ENCODE measurements at places on chromosomes 7 and 10. TPM values are rescaled to one million over a fixed set of nuclear protein-coding genes. Genes with fewer than 3 reads are reported as not detected.

GRCh38 chr7:142927085-142927745 is 6.3 kb downstream of the TRPV5 start:
- no peak for DNase-seq

GRCh38 chr10:117934477-117934876 is 112.3 kb downstream of the RAB11FIP2 start:
- DNase-seq, result no peak

- DNase-seq, result peak; percentile 80
These were observed 7.3 kb downstream of the SEPHS1 start for GRCh38 chr10:13340626-13341376.

DNA sequence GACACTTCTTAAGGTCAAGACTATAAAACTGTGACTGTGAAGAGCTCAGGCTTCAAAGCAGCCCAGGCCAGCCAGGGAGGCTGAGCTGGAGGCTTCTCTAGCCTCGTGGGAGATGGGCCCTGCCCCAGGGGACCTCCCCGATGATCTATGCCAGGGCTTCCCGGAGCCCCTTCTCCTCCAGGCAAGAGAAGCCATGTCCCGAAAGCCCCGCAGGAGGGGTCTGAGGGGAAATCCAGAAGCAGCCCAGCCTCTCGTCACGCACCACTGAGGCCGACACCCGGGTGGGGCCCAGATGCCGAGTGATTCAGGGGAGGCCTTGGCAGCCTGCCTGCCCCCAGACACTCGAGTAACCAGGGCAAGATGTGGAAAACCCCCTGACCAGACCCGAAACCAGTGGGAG is 63.7 kb downstream of the PROSER2 start:
- no peak for DNase-seq

DNA sequence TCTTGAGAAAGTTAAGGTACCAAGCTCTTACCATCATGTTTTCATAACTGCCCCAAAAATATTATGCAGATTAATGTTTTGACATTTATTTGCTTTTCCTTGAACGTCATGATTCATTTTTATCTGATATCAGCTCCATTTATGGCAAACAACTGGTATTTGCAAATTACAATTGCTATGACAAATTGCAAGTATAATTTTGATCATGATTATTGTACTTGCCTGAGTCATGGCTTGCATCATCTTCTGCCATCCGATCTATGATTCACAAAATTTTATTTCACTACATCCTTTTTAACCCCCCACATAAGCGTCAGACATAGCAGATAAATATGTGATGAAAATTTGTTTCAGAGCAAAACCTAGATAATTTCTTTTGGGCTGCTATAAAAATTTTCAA is 155.0 kb downstream of the STK31 start:
- no peak for DNase-seq

- no peak for DNase-seq
These were observed 154.0 kb downstream of the SGMS1 start for GRCh38 chr10:50469778-50470193.

DNA sequence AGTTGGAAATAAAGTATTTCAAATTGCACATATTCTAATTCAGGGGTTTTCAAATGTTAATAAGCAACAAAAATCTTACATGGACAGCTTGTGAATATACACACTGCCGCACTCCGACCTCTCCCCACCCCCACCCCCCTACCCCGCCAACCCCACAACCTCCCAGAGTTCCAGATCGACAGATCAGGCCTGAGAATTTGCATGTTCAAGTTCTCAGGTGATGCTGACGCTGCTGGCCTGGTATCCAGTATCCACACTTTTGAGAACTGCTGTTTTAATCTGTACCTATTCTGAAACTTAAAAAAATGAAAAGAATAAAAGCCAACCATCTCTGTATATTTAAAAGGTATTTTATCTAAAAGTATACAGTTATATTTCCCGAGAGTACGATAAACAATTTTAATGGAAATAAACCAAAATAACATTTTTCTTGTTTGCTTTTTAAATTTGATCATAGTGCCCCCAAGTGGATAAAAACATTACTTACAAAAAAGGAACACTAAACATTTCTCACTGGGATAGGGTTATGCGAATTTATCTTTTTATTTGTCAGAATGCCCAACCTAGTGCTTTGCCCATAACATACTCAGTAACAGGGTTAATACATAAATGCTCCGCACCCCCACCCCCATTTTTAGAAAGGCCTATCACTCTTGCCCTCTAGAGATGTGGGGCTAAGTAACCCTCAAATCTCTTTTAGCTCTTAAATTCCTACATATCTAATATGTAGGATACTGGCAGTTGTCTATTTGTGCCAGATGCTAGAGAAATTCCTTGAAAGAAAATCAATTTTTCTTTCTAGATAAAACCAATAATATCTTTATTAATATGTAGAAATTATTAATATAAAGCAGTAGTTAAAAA is 166.3 kb downstream of the RNF133 start:
- no peak for DNase-seq

DNA sequence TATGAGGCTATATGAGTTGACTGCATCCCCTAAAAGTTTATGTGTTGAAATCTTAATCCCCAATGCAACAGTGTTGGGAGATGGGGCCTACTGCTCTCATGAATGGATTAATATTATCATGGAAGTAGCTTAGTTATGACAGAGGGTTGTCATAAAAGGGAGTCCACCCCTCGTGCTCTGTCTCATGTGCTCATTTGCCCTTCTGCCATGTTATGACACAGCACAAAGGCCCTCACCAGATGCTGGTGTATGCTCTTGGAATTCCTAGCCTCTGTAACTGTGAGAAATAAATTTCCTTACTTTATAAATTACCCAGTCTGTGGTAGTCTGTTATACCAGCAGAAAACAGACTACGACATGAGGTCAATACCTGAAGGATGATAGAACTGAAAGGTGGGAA is 17.6 kb upstream of the PANK1 start:
- no peak for DNase-seq

DNA sequence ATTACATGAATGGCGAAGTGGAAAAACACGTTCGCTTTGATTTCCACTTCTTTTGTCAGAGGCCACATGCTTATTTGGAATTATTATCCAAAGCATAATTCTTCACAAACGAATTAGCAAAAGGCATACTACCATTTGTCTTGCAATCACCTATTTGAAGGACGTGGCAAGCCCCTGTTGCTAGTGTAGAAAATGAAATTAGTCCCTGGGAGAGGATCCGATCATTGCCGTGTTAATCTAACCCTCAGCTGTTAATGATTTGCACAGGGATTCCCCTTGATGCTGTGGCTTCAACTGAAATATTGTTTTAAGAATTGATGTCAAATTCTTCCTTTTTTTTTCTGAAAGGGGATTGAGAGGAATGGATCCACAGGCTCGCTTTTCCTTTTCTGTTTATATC is 4.6 kb downstream of the AGMO start:
- no peak for DNase-seq

GRCh38 chr7:157436076-157436475 is 99.3 kb downstream of the DNAJB6 start:
- no peak for DNase-seq

DNA sequence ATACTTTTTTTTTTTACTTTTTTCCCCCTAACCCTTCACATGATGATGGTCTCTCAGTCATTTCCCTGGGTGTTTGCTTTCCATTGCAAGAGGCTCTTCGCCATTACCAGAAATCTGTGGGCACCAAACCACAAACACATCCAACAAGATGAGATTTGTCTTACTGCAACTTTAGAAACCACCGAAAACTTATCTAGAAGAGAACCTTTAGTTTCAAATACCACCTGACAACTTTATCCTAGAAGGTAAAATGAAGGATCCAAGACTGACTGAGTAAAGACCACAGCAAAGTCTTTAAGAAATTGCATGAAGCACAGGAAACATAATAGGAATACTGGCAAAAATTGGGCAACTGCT is 363.3 kb upstream of the MBL2 start:
- DNase-seq, result no peak

DNA sequence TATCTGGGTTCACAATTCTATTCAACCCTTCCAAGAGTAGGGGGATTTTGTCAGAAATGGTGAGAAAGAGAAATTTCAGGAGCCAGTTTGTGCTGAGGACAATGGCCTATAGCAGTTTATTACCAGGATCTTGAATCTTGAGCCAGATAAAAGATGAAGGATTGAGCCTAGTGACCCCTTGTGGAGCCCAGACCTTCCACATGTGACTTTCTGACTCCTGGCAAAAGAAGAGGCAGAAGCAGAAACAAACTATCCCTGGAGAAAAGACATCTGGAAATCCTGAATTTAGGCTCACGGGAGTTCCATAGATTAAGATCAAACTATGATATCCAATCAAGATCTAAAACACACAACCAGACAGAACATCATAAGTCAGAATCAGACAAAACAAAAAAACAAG is 60.9 kb upstream of the CHRM2 start:
- DNase-seq, result no peak

GRCh38 chr7:105277341-105277740 is 111.4 kb downstream of the SRPK2 start:
- DNase-seq, result no peak

DNA sequence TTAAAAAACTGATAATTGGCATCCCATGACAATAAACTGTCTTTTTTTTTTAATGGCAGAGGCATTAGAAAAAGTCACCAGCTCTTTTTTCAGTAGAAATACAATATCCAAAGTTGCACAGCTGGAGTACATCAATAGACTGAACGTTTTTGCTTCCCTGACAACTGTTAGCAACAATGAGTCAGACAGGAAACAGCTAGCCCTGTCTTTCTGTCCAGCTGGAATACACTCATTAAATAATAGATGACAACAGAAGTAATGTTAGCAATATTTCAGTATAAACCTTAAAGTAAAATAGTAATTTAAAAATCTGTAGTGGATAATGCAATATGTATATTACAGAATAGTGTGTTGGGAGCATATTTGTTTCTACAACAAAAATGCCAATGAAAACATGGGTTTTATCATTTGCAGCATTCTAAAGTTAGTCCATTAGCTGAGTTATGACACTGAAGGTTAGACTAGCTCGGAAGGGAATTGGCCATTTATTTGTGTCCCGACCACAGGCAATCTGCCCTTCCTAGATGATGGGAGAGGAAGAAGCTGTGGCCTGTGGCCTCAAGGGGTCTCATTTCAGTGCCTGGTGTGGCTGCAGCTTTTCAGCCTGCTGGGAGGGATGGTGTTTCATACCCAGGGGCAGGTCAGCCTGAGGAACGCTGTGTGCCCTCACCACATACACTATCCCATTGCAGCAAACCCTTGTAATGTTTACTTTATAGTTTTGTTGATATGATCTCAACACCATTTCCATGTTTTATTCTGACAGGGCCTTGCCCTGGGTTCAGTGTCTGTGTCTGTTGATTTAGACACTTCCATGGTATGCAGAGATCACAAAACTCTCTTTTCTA is 173.3 kb downstream of the SLC16A9 start:
- DNase-seq, result no peak

- no peak for DNase-seq
These were observed 7.5 kb upstream of the JAKMIP3 start for GRCh38 chr10:132058111-132058745.

- no peak for DNase-seq
These were observed 313.5 kb downstream of the CCDC3 start for GRCh38 chr10:12687996-12688395.

GRCh38 chr7:132045481-132045980 is 489.1 kb upstream of the PODXL start:
- no peak for DNase-seq

DNA sequence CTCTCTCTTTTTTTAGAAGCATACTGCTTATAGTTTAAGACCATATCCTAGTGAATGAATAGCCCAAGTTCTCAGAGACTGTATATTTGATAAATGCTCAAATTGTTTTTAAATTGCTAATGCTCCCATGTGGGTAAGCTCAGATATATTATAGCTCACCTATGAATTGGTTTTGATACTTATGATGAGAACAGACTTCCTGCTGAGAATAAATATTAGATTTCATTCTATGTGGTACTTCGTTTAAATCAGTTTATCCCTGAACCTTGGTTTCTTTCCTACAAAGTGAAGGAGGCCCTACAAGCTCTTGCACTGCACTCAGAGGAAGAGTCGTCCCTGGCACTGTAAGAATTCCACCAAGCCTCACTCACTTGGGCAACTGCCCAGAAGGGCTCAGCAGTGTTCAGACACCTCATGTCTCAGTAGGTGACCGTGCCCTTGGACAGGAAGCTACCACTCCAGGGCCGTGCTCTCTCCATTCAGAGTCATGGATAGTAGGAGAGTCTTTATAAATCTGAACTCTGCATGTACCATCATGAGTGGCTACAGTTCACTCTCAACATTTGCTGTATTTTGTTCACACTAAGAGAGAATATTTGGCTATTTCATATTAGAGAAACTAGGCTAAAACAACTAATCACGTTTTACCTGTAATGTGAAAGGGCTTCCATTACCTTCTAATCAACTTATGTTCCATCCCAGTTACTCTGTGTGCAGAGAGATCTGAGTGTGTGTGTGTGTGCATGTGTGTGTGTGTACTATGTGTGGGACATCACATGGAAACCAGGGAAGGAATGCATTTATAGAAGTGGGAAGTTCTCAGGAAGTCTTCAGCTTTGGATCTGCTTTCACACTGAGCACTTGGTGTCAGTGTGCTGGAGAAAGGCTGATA is 93.8 kb downstream of the PTPRE start:
- DNase-seq, result peak; percentile 72

DNA sequence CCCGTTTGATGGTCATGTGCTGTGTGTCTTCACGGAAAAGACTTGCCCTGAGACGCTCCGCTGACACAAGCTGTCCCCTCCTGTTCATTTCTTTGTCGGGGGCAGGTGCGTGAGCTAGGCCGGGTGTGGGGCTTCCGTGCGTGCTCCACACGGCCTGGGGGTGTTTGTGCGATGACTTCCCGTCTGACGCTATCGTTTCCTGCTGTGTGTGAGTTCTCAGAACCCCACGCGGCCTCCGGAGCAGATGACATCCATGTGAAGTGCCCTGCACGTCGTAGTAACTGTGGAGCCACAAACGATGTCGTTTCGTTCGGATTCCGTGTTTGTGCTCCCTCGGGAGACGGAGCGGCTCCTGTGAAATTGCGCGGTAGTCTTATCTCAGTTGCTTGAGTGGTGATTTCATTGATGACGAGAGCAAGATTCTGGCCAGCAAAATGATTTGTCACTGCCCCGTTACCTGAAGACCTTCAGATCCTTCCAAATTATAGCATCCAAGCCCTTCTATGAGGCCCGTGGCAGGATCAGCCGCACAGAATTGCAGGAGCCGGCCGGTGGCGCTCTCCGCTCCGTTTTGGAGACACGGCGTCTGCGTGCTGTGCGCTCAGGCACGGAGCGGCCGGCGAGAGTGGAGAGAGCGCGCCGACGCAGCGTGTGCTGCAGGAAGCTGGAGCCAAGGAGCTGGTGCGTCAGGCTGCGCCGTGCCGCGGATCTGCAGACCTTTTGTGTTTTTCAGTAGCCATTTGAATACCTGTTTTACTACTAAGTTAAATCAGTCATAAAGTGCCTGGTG is 94.9 kb downstream of the NKX6-2 start:
- DNase-seq, result no peak

CYP3A7 gene
- not detected for total RNA-seq

FOXI2 gene
- not detected for total RNA-seq

TBC1D12 gene
- total RNA-seq, result 17.8 TPM

ACTL6B gene
- 0.14 TPM for total RNA-seq

MDFIC gene
- total RNA-seq, result not detected

CHRM2 gene
- under 0.01 TPM for total RNA-seq

CALHM3 gene
- not detected for total RNA-seq

GDF2 gene
- total RNA-seq, result not detected

MMRN2 gene
- total RNA-seq, result 9.7 TPM

PALD1 gene
- 34.8 TPM for total RNA-seq

ENTPD1 gene
- not detected for total RNA-seq

LARP4B gene
- 15.2 TPM for total RNA-seq

Data from G401 (cell line).